Fibroblast of villous mesenchyme (primary cell): ENCODE measurements at places on chromosomes 7 and 10. TPM values are rescaled to one million over a fixed set of nuclear protein-coding genes. Genes with fewer than 3 reads are reported as not detected.
A peak's percentile ranks its signal among the peaks of the same experiment; 100 is the strongest.

GRCh38 chr7:142792593-142792992 lies 21.8 kb downstream of the PRSS2 start:
- DNase-seq, result no peak

DNA sequence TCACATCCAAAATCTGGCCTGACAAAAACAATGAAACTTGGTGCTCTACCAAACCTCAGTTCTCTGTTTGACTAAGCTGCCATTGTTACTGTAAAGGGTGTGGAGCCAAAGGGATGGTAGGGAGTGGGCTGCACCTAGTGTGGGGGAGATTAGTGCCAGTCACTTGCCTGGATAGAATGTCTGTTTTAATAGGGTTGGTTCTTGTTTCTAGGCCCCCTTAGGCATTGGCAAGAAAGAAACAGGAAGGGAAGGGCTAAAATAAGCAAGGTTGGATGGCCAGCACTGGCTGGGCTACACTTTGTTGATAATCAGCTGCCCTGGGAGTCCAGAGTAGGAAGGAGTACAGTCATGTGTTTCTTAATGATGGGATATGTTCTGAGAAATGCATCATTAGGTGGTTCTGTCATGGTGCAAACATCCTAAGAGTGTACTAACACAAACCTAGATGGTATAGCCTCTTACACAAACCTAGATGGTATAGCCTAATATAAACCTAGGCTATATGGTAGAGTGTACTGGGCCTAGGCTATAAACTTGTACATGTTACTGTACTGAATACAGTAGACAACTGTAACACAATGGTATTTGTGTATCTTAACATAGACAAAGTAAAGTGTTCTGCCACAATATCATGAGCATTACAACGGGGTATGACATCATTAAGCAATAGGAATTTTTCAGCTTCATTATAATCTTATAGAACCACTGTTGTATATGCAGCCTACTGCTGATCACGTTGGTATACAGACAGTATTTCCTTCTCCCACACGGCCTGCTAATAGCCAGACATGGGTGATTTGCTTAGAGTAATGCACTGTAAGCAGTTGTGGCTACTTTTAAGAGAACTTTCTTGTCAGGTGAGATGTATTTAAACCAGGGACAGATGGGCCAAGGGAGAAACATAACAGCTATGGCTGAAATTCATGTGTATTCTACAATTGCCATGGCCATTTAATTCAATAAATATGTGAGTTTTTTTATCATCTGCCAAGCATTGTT lies 15.4 kb downstream of the BBIP1 start:
- no peak for DNase-seq

DNA sequence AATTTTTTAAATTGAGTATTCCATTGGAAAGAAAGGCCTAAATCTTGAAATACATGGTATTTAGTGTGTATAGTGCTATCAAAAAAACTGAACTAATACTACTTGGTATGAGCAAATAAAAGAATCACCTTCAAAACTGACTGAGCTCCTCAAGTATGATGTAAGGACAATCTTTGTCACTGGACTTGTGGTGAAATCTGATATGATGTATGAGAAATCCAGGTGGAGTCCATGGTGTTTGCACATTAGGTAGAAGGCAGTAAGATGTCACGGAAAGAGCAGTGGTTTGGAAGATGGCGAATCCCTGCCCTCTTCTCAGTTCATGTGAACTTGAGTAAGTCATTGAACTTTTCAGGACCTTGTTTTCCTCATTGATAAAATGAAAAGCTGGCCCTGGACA lies 62.1 kb upstream of the COL1A2 start:
- DNase-seq, result no peak

DNA sequence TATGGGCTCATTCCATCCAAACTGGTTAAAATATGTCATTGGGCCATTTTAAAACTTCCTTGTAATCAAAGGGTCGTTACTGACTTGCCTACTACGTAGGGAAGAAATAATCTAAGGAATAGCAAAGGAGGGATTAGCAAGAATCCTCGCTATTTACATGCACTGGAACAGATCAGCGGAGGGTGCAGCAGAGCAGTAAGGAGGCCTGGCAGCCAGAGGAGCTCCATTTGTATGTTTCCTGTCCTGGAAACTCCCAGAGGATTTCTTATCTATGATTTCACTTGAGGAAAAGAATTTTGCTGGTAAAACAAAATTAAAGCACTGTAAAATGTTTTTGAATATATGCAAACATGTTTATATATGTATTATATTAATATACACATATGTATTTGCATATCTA lies 107.3 kb downstream of the TPK1 start:
- no peak for DNase-seq

DNA sequence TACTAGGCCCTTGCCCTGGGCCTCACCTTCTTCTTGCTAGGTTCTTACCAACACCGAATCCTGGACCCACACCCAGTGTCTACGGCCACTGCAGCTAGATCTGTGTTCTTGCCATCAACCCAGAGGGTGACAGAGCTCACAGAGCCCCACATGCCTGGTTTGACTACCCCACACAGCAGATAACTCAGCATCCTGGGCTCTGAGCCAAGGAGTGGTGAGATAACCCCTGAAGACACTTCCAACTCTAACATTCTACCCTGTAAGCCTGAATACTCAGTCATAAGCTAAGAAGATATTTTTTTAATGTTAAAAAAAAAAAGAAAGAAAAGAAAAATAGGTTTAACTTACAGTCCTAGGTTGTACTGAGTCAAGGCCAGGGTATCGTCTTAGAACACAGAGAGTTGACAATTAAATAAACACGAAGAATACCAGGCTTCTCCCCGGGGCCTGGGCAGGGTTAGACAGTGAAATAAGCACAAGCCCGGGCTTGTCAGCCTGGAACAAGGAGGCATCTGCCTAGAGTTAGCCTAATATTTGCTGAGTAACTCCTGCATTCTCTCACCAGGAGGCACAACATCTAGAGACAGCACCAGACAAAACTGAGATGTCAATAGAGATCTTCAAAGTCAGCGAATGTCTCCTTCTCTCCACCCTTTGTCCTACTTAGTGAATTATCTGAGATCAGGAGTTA lies 556.5 kb upstream of the LRRN3 start:
- peak; percentile 53 for DNase-seq

GRCh38 chr7:7702826-7703225 lies 15.6 kb downstream of the RPA3 start:
- peak; percentile 48 for DNase-seq

GJD4 gene
- total RNA-seq, result not detected in 2 replicates

WNT8B gene
- total RNA-seq, result not detected in 2 replicates
